MM.1S (cell line): ENCODE measurements at places on chromosomes 6 and 20.

DNA sequence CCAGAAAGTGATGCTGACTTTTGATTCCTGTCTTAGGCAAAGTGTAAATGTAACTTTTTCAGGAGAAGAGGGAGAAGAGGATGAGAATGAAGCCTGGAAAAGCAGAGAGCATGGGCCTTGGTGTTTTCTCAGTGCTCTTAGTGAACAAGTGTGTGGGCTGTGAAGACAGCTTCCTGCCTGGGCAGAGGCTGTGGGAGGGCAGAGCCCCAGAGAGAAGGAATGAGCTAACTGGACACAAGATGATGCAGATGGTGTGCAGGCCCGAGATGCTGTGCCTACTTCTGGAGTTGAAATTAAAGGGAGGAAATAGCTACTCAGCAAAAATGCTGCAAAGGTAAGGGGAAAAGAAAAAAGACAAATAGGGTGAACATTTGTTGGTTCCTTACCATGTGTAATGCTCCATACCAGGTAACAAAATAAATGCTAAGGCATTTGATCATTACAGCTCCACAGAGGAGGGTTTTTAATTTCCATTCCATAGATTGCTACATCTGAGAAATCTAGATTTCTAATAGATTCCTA, 87.0 kb upstream of the CEP162 start:
- no peak overlapping the region for H3K27ac ChIP-seq
- no peak for DNase-seq
- no peaks in the 10 kb centered on the region for H3K36me3 ChIP-seq

- H3K27ac ChIP-seq = no peak overlapping the region
- H3K36me3 ChIP-seq = no peaks in the 10 kb centered on the region
- H3K27me3 ChIP-seq = no peaks in the 10 kb centered on the region
- H3K4me1 ChIP-seq = no peaks in the 10 kb centered on the region
- H3K4me3 ChIP-seq = no peak overlapping the region
These were observed 114.3 kb downstream of the THBS2 start for GRCh38 chr6:169139179-169139971.

DNA sequence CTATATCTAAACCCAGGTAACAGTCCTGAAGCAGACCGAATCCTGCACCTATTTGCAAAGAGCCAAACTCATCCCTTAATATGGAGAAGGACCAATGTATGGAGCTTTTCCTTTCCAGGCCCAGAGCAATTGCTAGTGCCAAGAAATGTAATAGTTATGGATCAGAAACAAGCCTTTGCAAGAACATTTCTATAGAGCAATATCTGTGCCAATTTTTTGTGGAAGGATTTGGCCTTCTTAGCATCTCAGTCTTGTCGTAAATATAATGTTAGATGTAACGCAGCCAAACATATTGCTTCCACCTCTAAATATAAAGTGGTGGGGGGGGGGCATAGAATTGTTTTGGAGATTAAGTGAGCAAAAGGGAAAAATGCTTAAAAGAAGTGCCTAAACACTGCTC, 2.7 kb downstream of the KIAA0408 start:
- no peaks in the 10 kb centered on the region for H3K4me1 ChIP-seq
- H3K4me3 ChIP-seq = no peak overlapping the region
- DNase-seq = no peak
- no peaks in the 10 kb centered on the region for H3K36me3 ChIP-seq

DNA sequence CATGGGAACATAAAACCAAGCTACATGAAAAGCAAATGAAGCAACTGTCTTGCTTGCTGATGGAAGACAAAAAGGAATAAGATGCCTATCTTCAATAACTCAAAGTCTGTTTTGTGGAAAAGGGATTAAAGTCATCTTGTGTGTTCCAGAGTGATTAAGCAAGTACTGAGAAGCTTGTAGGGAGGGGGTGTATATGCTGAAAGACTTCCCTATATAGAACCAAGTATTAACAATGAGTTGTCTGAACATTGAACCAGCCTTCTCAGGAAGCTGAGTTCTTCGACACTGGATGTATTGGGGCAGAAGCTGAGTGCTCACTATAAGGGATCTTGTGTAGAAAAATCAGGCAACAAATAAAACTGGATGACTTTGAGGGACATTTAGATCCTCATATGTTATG, 451.8 kb downstream of the CD83 start:
- no peak overlapping the region for H3K27ac ChIP-seq
- H3K27me3 ChIP-seq = no peaks in the 10 kb centered on the region

GRCh38 chr6:142444881-142445301, 143.1 kb downstream of the ADGRG6 start:
- no peak overlapping the region for H3K4me3 ChIP-seq
- no peaks in the 10 kb centered on the region for H3K27me3 ChIP-seq
- H3K27ac ChIP-seq = no peak overlapping the region
- H3K36me3 ChIP-seq = no peaks in the 10 kb centered on the region
- DNase-seq = no peak

- no peak for DNase-seq
- no peak overlapping the region for H3K27ac ChIP-seq
- no peaks in the 10 kb centered on the region for H3K27me3 ChIP-seq
- H3K4me1 ChIP-seq = no peaks in the 10 kb centered on the region
- H3K36me3 ChIP-seq = no peaks in the 10 kb centered on the region
These were observed 31.7 kb downstream of the MAP3K4 start for GRCh38 chr6:161023316-161023715.

DNA sequence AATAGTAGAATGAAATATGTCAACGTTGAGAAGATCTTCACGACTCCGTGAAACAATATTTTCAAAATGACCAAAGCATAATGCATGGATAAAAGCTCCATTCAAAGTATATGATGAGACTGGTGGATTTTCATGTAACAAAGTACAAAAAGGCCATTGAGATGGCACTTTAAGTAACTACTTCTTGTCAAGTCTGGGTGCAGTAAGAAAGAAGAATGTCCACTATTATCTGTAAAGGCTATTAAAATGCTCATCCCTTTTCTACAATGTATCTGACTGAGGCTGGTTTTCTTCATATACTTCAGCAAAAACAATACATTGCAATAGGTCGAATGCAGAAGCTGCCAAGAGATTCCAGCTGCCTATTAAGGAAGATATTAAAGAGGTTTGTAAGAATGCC, 457.4 kb downstream of the PKHD1 start:
- no peak overlapping the region for H3K27ac ChIP-seq
- no peak for DNase-seq
- no peaks in the 10 kb centered on the region for H3K27me3 ChIP-seq
- H3K4me3 ChIP-seq = no peak overlapping the region
- H3K4me1 ChIP-seq = no peaks in the 10 kb centered on the region

- peak; percentile 61 for DNase-seq
- H3K27me3 ChIP-seq = no peaks in the 10 kb centered on the region
- no peaks in the 10 kb centered on the region for H3K4me1 ChIP-seq
- no peaks in the 10 kb centered on the region for H3K36me3 ChIP-seq
- H3K4me3 ChIP-seq = no peak overlapping the region
These were observed 7.5 kb upstream of the CCDC28A start for GRCh38 chr6:138765896-138766655.

- no peak for DNase-seq
- H3K4me3 ChIP-seq = peak overlapping the region; percentile 94
- H3K27me3 ChIP-seq = no peaks in the 10 kb centered on the region
These were observed 1.3 kb downstream of the CEP85L start for GRCh38 chr6:118649918-118650581.

DNA sequence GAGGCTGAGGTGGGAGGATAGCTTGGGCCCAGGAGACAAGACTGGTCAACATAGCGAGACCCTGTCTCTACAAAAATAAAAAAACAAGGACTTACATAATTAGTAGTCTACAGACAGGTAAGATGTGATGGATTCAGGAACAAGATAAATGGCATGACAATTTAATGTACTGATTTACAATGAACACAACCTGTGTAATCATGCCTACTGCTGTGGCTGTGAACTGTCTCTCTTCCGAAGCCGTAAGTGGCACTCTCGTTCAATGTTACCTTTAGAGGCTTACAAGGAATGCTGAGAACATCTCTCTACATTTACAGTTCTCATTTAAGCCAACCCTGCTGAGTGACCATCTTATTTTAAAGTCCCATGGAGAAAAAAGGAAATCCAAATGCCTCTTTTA, 134.8 kb upstream of the PRDM1 start:
- H3K4me1 ChIP-seq = no peaks in the 10 kb centered on the region
- no peak overlapping the region for H3K4me3 ChIP-seq
- no peak overlapping the region for H3K27ac ChIP-seq
- H3K36me3 ChIP-seq = no peaks in the 10 kb centered on the region
- H3K27me3 ChIP-seq = no peaks in the 10 kb centered on the region

DNA sequence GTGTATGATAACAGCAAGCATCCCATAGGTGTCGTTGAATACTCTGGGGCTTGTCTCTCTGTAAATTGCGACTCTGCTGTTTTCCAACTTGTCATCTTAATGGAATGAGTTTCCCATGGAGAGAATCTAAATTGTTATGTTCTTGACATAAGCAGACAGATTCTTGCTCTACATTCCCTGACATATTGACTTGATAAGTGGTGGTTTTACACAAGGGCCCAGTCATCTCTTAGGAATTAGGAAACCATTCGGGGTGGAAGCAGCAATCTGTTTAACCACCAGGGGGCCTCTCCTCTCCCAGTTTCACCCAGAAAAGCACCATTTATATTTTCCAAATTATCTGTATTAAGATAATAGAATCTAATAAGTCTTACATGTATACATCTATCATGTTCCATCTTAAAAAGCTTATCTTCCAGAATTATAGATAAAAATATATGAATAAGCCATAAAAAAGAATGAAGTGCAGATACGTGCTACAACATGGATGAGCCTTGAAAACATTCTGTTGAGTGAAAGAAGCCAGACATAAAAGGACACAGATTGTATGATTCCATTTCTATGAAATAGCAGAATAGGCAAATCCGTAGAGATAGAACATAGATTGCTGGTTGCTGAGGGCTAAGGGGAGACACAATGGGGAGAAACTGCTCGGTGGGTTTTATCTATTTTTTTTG, 23.1 kb upstream of the MROH8 start:
- no peaks in the 10 kb centered on the region for H3K27me3 ChIP-seq
- no peak overlapping the region for H3K4me3 ChIP-seq
- no peaks in the 10 kb centered on the region for H3K4me1 ChIP-seq
- H3K36me3 ChIP-seq = peaks cover 38% of the 10 kb centered on the region

DNA sequence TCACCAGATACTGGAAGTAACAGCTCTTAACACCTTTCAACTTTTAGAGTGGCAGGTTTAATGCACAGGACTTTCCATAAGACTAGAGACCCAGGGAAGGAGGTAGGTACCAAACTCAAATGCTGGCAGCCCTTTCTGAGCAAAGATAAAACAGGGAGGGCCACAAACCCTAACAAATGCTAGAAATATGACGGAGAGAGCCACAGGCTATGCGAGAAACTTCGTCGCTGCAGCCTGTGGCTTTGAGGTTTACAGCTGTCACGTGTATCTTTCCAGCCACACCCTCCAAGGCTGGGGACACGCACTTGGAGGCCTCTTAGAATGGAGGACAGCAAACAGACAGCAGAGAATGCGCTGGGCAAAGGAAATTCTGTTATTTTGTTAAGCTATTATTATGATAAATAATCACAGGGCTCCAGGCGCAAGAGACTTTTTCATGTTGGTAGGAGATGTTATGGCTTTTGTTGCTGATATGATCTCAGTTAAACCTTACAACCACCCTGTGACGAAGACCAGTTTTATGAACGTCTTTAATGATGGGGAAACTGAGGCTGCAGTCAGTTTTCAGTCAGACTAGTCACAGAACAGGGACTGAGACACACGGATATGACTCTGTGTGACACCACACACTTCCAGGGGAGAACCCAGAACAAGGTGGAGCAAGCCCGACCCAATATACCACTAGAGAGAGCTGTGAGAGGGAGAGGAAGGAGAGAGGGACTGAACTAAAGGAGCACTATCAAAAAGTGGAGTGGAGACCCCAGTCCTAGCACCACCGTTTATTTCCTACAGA, 2.0 kb downstream of the TRAM2 start:
- no peaks in the 10 kb centered on the region for H3K27me3 ChIP-seq
- peak overlapping the region; percentile 90 for H3K27ac ChIP-seq
- peak; percentile 89 for DNase-seq
- peak overlapping the region; percentile 88 for H3K4me3 ChIP-seq
- 0 out of 2 replicates have a peak, but pooled peaks cover 5% of the 10 kb centered on the region for H3K36me3 ChIP-seq

GRCh38 chr6:97865612-97866011, 582.6 kb upstream of the MMS22L start:
- H3K27me3 ChIP-seq = no peaks in the 10 kb centered on the region
- H3K4me3 ChIP-seq = no peak overlapping the region
- no peak for DNase-seq
- no peaks in the 10 kb centered on the region for H3K4me1 ChIP-seq
- no peak overlapping the region for H3K27ac ChIP-seq

DNA sequence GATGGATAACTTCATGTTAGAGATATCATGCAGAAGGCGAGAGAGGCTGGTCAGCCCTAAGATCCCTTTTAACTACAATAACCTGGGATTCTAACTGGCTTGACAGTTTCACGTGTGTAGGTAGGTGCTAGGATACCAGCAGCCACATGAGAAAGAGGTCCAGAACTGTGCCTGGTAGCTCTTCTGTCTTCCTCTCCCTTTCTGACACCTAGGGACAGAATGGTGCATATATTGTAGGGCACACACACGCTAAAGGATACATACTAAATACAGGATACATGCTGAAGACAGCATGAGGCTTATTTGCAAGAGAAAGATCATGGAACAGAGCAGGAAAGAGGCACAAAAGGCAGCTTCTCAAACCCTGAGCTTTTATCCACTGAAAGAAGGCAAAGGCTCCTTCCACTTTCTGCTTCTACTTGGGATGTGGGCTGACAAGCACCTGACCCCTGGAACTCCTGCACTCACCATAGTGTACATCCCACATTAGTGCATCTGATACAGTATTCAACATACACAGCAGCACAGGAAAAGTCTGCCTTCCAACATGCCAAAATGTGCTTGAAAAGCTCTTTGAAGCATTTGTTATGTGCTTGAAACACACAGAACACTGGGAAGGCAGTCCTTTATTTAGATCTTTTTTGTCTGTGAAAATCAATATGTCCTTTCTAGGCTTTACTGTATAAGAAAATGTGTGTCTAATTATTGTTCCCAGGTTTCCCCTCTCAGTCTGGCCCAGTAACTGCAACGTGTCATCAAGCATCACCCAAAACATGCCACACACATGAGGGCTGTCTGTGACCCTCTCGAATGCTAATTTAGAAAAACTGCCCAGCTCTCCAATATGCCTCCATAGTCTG, 3.2 kb downstream of the SLC22A23 start:
- peaks cover 5% of the 10 kb centered on the region; the same call in 1 of the 2 replicates for H3K4me1 ChIP-seq
- DNase-seq = no peak
- H3K36me3 ChIP-seq = no peaks in the 10 kb centered on the region
- peaks cover 11% of the 10 kb centered on the region; the same call in 1 of the 2 replicates for H3K27me3 ChIP-seq

DNA sequence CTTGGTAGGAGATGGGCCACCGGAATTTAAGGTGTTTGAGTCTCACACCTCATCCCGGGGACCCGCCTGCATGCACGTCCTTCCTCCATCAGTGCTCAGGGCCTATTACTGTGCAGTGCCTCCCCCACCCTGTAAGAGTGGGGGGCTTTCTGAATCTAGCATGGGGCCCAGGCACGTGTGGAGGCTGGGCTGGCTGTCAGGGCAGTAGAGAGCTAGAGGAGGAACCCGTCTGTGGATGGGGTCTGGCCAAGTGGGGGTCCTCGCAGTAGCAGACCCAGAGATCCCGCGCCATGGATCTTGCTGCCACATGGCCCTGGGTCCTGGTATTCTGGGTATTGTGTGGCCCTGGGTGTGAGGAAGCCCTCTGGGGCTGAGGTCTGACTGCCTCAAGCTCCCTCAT, 42.9 kb downstream of the SRC start:
- H3K4me3 ChIP-seq = no peak overlapping the region
- H3K36me3 ChIP-seq = no peaks in the 10 kb centered on the region
- H3K27ac ChIP-seq = no peak overlapping the region
- no peaks in the 10 kb centered on the region for H3K27me3 ChIP-seq
- 0 out of 2 replicates have a peak, but pooled peaks cover 3% of the 10 kb centered on the region for H3K4me1 ChIP-seq

- no peaks in the 10 kb centered on the region for H3K36me3 ChIP-seq
- H3K4me1 ChIP-seq = no peaks in the 10 kb centered on the region
- no peak for DNase-seq
- H3K27ac ChIP-seq = no peak overlapping the region
- no peak overlapping the region for H3K4me3 ChIP-seq
- H3K27me3 ChIP-seq = peaks cover 32% of the 10 kb centered on the region
These were observed 2.7 kb upstream of the TUBB2A start for GRCh38 chr6:3159805-3160781.
